Suppressor macrophage (primary cell): ENCODE measurements at places on chromosomes 16 and 17.

DNA sequence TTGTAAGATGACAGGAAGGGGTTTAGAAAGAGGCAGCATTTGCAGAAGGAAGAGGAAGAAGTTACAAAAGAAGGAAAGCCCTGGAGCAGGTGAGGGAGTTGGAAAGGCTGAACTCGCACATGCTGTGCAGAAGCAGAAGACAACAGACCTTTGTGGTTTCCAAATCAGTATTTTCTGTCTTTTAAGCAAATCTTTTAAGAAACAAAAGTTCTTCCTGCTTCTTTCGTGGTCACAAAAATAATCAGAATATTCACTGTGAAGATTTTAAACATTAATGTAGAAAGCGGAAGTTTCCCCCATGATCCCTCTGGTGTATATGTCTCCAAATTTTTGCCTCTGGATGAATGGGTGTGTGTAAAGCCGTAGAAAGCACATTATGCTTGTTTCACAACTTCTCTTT, 25.8 kb downstream of the ZNRF1 start:
- DNase-seq, result peak; percentile 18

- DNase-seq, result no peak
Observed at GRCh38 chr16:49422896-49423295, 49.3 kb downstream of the C16orf78 start.

GRCh38 chr17:55426851-55427586, 5.4 kb upstream of the MMD start:
- peak; percentile 79 for DNase-seq

GRCh38 chr17:3528880-3529511, 28.6 kb downstream of the TRPV3 start:
- no peak for DNase-seq

DNA sequence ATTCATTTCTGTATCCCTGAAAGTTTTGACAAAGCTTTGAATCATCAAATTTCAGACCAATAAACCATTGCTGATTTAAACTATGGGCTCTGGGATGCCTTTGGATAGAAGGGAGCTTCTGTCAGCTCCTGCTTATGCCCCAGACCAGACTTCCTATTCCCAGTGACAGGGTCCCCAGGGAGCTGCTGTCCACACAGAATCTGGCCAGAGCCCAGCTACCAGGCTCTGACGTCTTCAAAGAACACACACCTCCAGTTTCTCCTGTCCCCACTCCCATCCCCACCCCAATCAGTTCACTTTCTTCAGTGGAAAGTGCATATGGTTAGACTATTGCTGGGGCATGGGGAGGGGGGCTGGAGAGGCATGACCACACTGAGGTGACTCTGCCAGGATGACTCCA, 51.6 kb upstream of the SREBF1 start:
- no peak for DNase-seq

DNA sequence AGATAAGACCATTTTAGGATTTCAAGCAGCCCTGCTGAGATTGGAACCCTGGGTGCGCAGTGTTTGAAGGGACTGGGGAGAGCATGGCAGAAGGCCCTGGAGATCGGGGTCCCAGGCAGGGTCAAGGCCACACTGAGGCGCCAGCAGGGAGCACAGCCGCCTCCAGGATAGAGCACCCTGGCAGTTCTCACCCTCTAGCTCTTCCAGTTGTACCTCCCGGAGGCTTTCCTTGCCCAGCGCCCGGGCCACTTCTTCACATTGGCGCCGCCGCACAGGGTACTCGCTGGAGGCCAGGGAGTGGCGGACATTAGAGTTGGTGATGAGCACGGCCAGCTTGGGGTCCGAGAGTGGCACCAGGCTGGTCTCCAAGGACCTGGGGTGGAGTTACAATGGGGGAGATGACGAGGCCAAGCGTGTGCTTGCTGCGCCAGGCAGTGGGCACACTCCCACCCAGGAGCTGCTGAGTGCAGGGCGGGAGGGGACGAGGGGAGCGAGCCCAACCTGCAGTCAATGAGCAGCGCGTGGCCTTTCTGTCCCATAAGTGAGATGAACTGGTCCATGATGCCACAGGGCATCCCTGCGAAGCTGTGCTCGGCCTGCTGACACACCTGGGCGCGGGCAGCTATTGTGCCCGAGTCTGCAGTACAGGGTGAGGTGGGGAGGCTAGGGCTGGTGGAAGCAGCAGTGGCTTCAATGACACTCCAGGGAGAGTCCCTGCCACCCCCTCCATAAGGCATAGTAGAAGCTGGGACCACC, 2.3 kb downstream of the GALK1 start:
- DNase-seq, result no peak

- DNase-seq, result peak; percentile 86
Observed at GRCh38 chr16:3364774-3365427, 9.2 kb downstream of the OR2C1 start.

GRCh38 chr17:2122641-2123302, 67.9 kb downstream of the HIC1 start:
- peak; percentile 88 for DNase-seq

DNA sequence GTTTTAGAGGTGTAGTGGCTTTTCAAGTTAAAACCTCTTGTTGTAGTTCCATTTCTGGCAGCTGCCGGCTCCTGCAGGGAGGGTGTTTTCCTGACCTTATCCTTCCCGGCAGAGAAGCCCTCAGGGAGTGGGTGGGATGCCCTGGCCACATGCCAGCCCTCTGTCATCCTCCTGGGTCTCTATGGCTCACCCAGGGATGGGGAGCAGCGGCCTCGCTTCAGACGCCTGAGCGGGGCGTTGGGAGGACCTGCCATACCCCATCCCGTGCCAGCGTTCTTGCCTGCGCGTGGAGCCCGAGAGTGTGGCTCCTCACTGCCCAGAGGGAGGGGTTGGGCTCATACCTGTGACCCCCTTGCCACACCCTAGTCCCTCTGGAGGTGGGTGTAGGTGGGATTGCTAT, 11.9 kb downstream of the KCNJ12 start:
- DNase-seq, result no peak

DNA sequence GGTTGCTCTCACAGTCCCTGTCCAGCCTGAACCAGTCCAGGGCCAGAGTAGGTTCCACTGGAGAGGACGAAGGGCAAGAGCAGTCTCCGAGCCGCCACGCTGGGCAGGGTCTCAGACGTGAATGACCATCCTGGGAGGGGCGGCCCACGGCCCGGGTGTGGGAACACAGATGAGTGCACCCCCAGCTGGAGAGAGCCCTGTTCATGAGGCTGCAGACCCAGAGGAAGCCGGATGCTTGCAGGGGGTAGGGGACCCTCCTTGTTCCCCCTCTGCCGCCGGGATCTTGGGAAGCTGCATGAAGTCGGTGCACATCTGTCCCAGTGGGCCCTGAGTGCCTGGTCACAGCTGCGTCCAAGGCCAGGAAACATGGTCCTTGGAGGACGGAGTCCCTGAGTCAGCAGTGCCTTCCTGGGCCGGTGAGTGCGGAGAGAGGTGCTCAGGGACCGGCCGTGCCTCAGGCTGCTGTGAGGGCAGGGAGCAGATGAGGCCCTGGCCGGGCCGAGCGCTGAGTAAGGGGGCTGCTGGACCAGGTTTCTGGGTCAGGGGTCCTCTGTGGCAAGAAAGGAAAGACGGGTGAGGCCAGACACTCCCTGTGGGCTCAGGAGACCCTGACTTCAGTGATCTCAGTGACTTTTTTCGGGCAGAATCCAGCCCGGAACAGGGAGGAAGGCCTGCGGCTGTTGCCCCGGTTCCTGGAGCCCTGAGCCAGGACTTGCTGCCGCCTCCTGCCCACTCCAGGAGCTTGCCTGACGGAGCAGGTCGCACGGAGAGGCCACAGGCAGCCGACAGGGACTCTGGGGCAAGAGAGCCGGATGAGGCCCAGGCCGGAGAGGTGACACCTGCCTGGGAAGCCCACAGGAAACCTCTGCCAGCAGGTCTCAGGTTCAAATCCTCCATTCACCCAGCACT, 45.8 kb downstream of the ACTG1 start:
- DNase-seq, result no peak

DNA sequence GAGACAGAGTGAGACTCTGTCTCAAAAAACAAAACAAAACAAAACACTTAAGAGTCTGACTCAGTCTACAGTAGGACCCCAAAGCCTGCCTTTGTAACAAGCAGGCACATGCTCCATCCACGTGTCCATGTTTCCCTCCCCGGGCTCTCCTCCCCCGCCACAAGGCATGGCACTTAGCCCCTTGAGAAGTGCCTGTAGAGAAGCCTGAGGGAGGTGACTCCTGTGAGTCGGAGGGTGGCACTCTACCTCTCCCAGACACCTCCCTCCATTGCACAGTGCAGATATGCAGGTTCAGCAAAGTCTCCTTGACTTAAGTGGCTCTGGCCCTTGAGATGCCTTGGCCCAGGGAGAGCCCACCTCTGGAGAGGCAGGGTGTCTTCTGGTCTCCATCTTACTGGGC, 6.8 kb downstream of the FHOD1 start:
- DNase-seq, result no peak

GRCh38 chr17:49180998-49181635, 29.3 kb downstream of the GNGT2 start:
- DNase-seq, result no peak

DNA sequence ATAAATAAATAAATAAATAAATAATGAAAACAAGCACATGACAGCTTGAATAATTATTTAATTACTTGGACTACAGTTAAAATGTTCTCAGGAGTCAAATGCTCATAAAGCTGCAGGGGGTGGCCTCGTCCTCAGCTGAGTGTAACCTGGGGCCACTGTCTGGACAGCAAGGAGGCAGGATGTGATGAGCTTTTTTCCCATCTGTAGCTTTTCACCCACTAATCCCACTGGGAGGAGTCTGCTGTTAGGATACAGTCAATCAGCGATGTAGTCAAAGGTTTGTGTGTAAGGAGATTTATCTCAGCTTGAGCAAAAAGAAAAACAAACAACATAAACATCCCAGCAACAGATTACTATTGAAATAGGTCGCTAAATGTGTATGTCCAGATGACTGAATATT, 22.5 kb downstream of the ZCCHC14 start:
- DNase-seq, result no peak

- no peak for DNase-seq
Observed at GRCh38 chr17:74877592-74878548, 5.1 kb upstream of the FDXR start.

- peak; percentile 67 for DNase-seq
Observed at GRCh38 chr16:84085773-84086172, 31.0 kb downstream of the MBTPS1 start.

GRCh38 chr17:79625706-79626105, 14.9 kb upstream of the RBFOX3 start:
- no peak for DNase-seq

GRCh38 chr16:64098451-64098850, 1023.4 kb downstream of the CDH11 start:
- DNase-seq, result no peak

GRCh38 chr16:50244504-50245416, 21.6 kb upstream of the ADCY7 start:
- DNase-seq, result no peak

DNA sequence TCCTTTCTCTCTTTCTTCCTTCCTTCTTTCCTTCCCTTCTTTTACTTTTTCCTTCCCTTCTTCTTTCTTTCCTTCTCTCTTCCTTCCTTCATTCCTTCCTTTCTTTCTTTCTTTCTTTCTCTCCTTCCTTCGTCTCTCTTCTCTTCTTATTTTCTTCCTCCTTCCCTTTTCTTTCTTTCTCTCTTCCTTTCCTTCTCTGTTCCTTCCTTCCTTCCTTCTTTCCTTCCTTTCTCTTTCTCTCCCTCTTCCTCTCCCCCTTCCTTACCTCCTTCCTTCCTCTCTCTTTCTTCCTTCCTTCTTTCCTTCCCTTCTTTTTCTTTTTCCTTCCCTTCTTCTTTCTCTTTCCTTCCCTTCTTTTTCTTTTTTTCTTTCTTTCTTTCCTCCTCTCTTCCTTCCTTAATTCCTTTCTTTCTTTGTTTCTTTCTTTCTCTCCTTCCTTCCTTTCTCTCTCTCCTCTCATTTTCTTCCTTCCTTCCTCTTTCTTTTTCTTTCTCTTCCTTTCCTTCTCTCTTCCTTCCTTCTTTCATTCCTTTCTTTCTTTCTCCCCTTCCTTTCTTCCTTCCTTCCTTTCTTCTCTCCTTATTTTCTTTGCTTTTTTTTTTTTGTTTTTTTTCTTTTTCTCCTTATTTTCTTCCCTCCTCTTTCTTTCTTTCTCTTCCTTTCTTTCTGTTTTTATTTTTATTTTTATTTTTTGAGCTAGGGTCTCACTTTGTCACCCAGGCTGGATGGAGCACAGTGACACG, 22.8 kb downstream of the GPR142 start:
- DNase-seq, result no peak

- DNase-seq, result peak; percentile 84
Observed at GRCh38 chr16:87956365-87957231, 5.4 kb downstream of the BANP start.

DNA sequence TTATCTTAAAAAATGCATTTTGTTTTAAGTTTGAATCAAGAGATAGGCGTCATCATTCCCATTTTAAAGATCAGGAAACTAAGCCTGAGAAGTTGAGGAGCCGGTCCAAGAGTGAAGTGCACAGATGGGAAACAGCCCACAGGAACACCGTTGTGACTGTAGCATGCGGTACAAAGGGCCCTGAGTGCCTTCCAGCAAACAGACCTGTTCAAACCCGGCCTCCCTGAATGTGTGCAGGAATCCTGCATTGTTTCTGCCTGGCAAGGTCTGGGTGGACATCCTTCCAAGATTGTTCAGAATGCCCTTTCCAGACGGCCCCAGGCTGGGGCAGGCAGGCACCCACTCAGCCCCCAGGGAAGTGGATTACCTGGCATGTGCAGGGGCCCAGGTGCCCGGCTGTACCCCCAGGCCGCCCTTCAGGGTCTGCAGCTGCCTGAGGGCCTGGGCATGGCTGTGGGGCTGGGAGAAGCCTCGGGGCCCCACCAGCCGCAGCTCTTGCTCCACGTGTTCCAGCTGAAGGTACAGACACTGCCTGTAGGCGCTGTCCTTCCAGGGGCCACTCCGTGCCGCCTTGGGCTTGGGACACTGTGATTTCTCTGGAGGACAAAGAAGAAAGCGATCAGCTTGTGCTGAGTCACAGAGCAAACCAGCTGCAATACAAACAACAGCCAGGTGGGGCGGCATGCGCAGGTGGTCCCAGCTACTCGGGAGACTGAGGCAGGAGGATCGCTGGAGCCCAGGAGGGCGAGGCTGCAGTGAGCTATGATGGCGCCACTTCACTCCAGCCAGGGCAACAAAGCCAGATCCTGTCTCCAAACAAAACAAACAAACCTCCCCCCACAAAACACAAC, 45.0 kb upstream of the GCSH start:
- no peak for DNase-seq

DNA sequence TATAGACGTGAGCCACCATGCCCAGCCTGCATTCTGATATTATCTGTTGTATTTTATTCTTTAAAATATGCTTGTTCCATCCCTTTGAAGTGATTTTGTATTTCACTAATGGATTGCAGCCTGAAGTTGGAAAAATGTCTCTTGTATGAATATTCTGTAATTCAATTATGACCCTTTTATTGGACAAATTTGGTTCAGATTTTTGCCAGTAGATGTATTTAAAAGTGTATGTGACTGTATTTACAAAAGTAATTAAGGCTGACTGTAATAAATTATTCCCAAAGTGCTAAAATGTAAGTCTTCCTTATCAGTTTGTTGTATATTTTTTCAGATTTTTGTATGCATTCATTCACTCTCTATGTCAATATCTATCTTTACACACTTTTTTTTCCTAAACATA, 23.8 kb downstream of the PPM1E start:
- no peak for DNase-seq

DNA sequence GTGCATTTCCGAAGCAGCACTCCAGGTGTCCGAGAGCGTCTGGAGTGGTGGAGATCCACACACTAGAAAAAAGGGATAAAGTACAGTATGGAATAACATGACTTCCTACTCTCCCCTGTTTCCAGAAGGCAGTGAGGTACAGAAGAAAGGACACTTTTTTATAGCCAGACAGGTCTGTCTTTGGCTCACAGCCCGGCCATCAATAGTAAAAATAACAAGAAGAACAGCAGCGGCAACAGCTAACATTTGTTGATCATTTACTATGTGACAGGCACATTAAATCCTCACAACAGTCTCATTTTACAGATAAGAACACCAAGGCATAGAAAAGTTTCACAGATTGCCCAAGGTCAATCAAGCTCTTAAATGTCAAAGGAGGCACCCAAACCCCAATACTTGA, 16.2 kb downstream of the DYNLRB2 start:
- no peak for DNase-seq
